ENCODE measurements at places on chromosomes 13 and 19. TPM values are rescaled to one million over a fixed set of nuclear protein-coding genes. Genes with fewer than 3 reads are reported as not detected.

DNA sequence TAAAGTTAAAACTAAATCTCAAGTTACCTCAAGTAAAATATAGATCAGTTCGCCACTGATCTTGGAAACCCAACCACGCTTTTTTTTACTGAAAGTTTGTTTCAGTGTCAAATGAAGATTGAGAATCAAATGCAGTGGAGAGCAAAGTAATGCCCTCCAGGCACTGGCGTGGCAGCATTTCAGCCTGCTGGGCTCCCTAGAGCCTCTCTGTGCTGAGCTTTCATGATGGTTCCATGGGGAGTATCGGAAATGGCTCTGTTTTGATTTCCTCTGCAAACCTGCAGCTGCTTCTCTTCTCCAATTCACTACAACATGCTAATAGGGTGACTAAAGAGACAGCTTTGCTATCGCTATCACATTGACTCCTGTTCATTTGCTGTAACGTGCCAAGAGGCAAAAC lies 141.6 kb downstream of the FGF14 start:
- no peaks in the 10 kb centered on the region for H3K4me1 ChIP-seq
- no peak for DNase-seq
- H3K27me3 ChIP-seq = no peaks in the 10 kb centered on the region
- no peak overlapping the region for H3K4me3 ChIP-seq
- H3K36me3 ChIP-seq = no peaks in the 10 kb centered on the region
- no peak overlapping the region for H3K27ac ChIP-seq

DNA sequence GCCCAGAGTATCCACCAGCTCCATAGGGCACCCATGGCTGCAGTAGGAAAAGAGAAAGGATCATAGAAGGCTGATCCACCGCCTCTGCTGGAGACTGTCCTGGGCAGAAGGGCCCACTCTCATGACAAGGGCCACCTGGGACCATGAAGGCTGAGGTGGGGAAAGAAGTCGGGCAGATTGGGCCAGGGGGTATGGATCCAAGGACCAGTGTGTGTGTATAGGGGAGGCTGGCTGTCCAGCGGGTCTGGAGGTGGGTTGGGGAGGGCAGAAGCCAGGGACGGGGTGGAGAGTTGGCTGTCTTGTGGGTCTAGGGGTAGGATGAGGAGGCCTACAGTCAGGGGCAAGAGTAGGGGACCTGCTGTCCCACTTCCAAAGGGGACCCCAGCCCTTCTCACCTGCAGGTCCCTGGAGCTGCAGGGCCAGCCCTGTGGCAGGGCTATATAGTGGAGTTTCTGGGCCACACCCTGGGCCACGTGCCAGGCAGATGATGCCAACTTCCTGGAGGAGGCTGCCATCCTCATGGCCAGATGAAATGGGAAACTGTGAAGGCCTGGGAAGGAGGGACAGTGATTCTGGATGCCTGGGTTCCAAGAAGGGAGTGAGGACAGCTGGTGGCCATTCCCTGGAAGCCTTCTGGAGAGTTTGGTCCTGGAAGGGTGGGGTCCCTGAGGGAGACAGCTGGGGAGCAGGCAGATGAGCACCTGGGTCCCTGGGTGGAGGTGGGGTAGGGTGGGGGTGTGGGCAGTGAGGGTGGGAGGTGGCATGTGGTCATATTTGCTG lies at the start of gene FCGBP:
FCGBP (minus strand) TSS at position 51 of the 780 bp plus-strand sequence.
- peak within 1 kb of the TSS; percentile 47 for H3K27ac ChIP-seq
- no peaks in the 10 kb centered on the region for H3K27me3 ChIP-seq
- no peak for DNase-seq
- H3K36me3 ChIP-seq = peaks cover 4% of the 10 kb centered on the region
- H3K4me1 ChIP-seq = peaks cover 40% of the 10 kb centered on the region
- no peak within 1 kb of the TSS for H3K4me3 ChIP-seq

DNA sequence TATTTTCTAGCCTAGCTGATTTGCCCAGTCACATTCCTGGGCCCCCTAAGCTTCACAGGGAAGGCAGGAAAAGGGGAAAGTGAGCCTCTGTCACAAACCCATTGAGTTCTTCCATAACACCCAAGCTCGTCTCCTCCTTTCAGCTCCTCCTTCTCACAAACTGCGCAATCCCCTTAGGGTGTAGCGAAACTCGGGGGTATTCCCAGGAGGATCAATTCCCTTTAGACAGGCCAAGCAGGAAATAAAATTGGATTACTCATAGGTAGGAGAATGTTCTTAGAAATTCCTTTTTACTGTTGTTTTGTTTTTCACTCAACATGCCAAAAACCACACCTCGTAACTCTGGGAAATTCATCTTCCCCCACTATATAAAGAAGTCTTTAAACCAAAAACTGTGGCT lies 139.3 kb downstream of the IRS2 start:
- no peak overlapping the region for H3K4me3 ChIP-seq
- DNase-seq = no peak
- no peak overlapping the region for H3K27ac ChIP-seq
- H3K36me3 ChIP-seq = no peaks in the 10 kb centered on the region
- peaks cover 1% of the 10 kb centered on the region for H3K27me3 ChIP-seq
- no peaks in the 10 kb centered on the region for H3K4me1 ChIP-seq

DNA sequence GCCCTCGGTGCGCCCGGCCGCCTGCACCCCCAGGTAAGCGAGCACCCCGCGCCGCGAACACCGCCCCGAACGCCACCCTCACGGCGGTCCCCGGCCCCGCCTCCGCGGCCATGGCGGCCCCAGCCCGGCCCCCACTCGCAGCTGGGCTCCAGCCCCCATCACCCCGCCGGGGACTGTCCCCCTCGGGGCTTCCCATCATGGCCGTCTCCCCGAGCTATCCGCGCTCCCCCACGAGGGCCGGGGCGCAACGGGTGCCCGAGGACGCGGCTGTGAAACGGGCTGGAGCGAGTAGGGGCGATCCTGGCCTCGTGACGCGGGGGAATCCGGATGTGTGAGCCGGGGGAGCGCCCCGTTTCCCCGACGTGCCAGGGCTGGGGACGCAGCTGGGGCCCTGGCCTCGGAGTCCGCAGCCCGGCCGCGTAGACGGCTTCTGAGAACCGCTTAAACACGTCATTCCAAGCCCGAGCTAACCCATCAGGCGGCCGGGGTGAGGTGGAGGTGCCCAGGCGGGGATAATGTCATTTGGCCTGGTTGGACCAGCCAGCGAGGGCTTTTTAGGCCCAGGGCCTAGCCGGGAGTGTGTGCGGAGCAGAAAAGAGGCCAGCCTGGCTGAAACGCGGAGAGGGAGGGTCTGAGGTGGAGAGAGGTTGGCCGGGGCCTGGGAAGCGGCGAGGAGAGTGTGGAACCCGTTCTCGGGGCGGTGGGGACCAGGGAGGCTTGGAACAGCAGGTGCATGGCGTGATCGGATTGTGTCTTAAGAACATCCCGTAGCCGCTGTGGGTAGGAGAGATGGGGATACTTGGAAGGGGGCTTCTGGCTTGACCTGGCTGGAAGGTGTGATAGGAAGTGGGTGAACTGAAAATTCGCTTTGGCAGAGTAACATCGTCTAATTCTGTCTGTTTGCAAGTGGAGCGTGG lies 550 bp downstream of the CERS4 start:
- peaks cover 3% of the 10 kb centered on the region for H3K27me3 ChIP-seq
- no peaks in the 10 kb centered on the region for H3K36me3 ChIP-seq
- H3K27ac ChIP-seq = peak overlapping the region; percentile 81

DNA sequence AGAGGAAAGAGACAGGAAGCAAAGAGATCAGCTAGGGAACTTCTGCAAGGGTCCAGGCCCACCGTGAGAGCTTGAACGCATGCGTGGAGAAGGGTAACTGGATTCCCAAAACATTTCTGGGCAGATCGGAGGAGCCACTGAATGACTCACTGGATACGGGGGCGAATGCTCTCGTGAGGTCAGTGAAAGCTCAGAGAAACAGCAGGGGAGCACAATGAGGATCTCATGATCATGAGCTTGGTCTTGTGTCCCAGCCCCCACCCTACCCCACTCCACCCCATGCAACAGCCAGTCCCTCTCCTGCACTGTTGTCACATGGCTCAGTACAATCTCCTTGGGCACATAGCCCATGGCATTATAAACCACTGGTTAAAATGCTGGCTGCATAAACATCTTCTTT lies 40.6 kb downstream of the DCLK1 start:
- no peaks in the 10 kb centered on the region for H3K4me1 ChIP-seq
- no peak for DNase-seq
- H3K36me3 ChIP-seq = no peaks in the 10 kb centered on the region
- H3K27ac ChIP-seq = no peak overlapping the region
- no peak overlapping the region for H3K4me3 ChIP-seq

DNA sequence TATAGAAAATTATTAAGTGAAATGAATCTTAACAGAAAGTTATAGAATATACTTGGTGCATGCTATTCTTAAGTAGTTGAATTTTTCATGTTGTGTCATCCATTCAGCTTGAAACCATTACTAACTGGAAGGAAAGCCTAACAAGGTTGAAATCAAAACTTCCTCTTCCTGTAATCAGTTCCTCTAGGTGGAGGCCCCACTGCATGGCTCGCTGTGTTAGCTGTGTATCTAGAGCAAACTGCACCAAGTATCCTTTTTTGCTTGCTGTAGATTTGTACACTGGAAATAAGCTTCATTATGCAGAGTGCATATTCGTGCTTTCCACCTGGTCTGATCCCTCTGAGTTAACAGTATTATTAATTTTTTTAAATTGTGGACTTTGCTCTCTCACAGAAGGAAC lies 1146.1 kb downstream of the EFNB2 start:
- no peak for DNase-seq
- H3K4me1 ChIP-seq = no peaks in the 10 kb centered on the region
- no peak overlapping the region for H3K4me3 ChIP-seq
- no peaks in the 10 kb centered on the region for H3K27me3 ChIP-seq
- no peak overlapping the region for H3K27ac ChIP-seq
- no peaks in the 10 kb centered on the region for H3K36me3 ChIP-seq

GRCh38 chr19:5988517-5989387 lies 10.8 kb upstream of the RANBP3 start:
- H3K36me3 ChIP-seq = peaks cover 3% of the 10 kb centered on the region
- no peak overlapping the region for H3K27ac ChIP-seq
- no peaks in the 10 kb centered on the region for H3K27me3 ChIP-seq
- H3K4me1 ChIP-seq = peaks cover 32% of the 10 kb centered on the region
- DNase-seq = no peak

DNA sequence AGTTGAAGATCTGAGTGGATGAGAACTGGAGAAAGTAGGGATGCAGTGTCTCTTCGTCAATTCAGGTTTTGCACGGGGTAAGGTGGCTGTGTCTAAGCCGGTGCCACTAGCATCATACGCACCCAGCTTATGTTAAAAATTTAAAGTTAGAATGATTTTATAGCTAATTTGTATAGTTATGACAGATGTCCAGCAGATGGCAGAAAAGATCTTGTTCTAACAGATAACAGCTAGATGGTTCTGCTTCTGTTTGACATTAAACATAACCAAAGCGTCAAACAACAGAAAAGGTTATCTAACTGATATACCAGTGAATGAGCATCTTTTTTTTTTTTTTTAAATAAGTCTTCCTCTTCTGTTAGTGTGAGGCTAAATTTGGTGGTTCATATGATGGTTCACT lies 18.8 kb upstream of the EDDM13 start:
- no peaks in the 10 kb centered on the region for H3K27me3 ChIP-seq
- no peak overlapping the region for H3K27ac ChIP-seq
- H3K4me1 ChIP-seq = peaks cover 1% of the 10 kb centered on the region
- no peaks in the 10 kb centered on the region for H3K36me3 ChIP-seq

- peak; percentile 61 for DNase-seq
- no peaks in the 10 kb centered on the region for H3K36me3 ChIP-seq
- H3K4me3 ChIP-seq = no peak overlapping the region
- H3K4me1 ChIP-seq = peaks cover 4% of the 10 kb centered on the region
- H3K27ac ChIP-seq = no peak overlapping the region
- H3K27me3 ChIP-seq = peaks cover 4% of the 10 kb centered on the region
These were observed 5.5 kb upstream of the ADAMTS10 start for GRCh38 chr19:8615813-8616596.

- H3K4me1 ChIP-seq = no peaks in the 10 kb centered on the region
- no peak overlapping the region for H3K4me3 ChIP-seq
- no peak overlapping the region for H3K27ac ChIP-seq
- no peak for DNase-seq
- peaks cover 11% of the 10 kb centered on the region for H3K27me3 ChIP-seq
These were observed 8.1 kb upstream of the CYP2F1 start for GRCh38 chr19:41106177-41106576.

- H3K27ac ChIP-seq = no peak overlapping the region
- H3K27me3 ChIP-seq = peaks cover 6% of the 10 kb centered on the region
- H3K36me3 ChIP-seq = no peaks in the 10 kb centered on the region
- peak; percentile 53 for DNase-seq
These were observed 46.3 kb downstream of the CCNE1 start for GRCh38 chr19:29858000-29858596.

GRCh38 chr19:55132453-55133129 lies 15.2 kb upstream of the PPP1R12C start:
- H3K27me3 ChIP-seq = peaks cover 26% of the 10 kb centered on the region
- no peaks in the 10 kb centered on the region for H3K4me1 ChIP-seq
- no peak overlapping the region for H3K27ac ChIP-seq
- H3K4me3 ChIP-seq = no peak overlapping the region
- no peaks in the 10 kb centered on the region for H3K36me3 ChIP-seq

DNA sequence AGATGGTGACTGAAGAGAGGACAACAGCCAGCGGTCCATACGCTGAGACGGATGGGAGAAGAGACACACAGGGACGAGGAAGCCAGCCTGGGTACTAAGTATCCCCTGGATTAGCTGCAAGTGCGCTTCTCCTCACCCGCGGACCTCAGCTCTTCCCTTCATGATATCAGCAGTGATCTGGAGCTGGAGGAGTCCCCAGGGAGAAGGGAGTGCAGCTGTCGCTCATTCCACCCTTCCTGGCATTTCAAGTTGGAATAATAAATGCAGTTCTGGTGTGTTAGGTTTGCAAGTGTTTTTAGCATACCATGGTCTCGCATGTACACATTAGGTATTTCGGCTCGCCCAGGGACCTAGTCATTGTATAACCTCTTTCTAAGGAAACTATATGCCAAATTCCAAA lies 88.5 kb upstream of the C1QTNF9B start:
- no peak for DNase-seq
- no peak overlapping the region for H3K27ac ChIP-seq
- peaks cover 30% of the 10 kb centered on the region for H3K27me3 ChIP-seq
- no peaks in the 10 kb centered on the region for H3K36me3 ChIP-seq

- H3K27me3 ChIP-seq = peaks cover 9% of the 10 kb centered on the region
- no peak overlapping the region for H3K27ac ChIP-seq
- H3K36me3 ChIP-seq = no peaks in the 10 kb centered on the region
- no peaks in the 10 kb centered on the region for H3K4me1 ChIP-seq
These were observed 16.3 kb upstream of the RAP2A start for GRCh38 chr13:97417698-97418097.

The RUBCNL gene
- total RNA-seq = not detected

The PNMA8B gene
- total RNA-seq = 0.05 TPM

The C19orf81 gene
- total RNA-seq = not detected

The GAPDHS gene
- total RNA-seq = not detected

The PGLYRP1 gene
- total RNA-seq = not detected

The CERS4 gene
- total RNA-seq = 23.2 TPM

The LMTK3 gene
- total RNA-seq = 3.8 TPM

The COL4A1 gene
- not detected for total RNA-seq

The HSD17B14 gene
- 0.63 TPM for total RNA-seq

The TMEM238 gene
- 19.2 TPM for total RNA-seq

Measured in activated CD4-positive, alpha-beta memory T cell treated with anti-CD3 and anti-CD28 coated beads, Interleukin-2, amount 10 ng/mL, durations not matched to agents 7 days and 5 days (primary cell).